ENCODE measurements at places on chromosomes 4 and X.

- no peak for DNase-seq
Observed at GRCh38 chr4:161555689-161556660, 607.8 kb downstream of the FSTL5 start.

GRCh38 chrX:96721354-96721753, 36.7 kb downstream of the DIAPH2 start:
- no peak for DNase-seq

DNA sequence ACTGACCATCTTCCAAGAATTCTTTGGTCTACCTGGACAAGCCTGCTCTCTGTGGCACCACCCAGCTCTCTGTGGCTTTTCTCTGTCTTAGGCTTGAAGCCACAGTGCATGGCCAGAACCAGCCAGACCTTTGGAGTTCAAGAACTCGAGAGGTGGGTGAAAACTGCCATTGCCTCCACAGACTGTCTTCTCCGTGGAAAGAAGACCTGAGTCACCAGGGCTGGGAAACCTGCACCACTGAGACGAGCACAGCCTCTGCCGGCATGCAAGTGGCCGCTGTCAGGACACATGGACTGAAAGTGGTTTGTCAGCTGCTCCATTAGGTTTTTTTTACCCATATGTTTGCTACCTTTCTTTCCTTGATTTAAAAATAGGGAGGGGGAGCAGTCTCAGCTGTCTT, 74.5 kb downstream of the MGST2 start:
- DNase-seq = no peak

DNA sequence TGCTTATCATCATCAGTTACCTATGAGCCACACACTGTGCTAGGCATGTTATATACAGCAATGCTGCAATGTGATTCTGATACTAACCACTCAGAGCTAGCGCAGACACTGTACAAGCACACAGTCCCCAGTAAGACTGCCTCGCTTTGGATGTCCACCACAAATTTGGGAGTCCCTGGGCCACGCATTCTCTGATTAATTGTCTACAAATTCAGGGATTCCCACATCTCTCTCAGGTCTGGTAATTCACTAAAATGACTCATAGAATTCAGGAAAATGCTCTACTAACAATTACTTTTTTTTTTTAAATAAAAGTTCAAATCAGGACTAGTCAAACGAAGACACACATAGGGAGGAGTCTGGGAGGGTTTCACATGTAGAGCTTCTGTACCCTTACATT, 652.1 kb upstream of the AADAT start:
- no peak for DNase-seq

DNA sequence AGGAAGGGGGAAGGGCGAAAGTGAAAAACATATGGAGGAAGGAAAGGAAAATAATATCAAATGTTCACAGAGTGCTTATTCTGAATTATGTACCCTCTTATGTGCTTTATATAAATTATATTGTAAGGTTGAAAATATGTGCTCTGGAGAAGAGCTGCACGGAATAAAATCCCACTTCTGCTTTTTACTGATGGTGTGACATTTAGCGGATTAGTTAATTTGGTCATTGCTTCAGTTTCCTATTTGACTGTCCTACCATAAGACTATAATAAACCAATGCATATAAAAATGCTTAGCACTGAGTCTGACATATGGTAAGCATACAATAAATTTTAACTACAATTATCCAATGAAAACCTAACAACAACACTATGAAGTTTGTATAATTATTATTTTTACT, 86.2 kb downstream of the NPFFR2 start:
- no peak for DNase-seq

- DNase-seq = peak; percentile 50
Observed at GRCh38 chr4:153204247-153204671, at the start of gene TRIM2. Gene TRIM2, plus strand, starts transcription at chr4:153204443. Its CDS starts 88 bp downstream, at chr4:153204531.

- no peak for DNase-seq
Observed at GRCh38 chr4:98203332-98204235, 57.6 kb upstream of the RAP1GDS1 start.

DNA sequence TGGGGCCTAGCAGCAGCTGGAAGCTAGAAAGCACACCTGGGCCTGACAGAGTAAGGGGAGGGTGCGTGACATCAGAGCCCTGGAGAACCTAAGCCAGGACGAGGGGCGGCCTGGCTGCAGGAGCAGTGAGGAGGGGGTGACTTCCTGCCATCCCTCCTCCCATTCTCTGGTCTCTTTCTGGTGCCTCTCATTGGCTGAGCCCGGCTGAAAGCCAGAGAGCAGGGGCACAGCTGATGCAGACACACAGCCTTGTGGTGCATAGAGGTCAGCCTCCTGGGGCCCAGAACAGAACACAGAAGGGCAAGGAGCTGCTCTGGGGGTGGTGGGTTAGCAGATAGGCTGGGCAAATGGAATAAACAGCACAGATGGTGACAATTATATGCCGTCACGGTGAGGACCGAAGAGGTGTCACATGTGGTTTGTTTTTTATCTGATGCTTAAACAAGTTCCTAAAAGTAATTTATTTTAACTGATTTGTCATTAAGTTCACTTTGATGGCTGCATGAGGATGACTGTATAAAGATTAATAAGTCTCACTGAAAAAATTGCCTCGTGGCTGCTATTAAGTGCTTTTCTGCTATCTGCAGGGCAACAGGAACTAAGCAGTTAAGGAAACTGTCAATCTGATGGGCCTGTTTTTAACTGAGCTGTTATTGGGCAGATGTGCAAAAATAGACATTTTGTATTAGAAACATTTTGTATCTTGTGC, 102.0 kb downstream of the FNIP2 start:
- DNase-seq = no peak

GRCh38 chr4:115119804-115120352, 6.5 kb upstream of the NDST4 start:
- no peak for DNase-seq

GRCh38 chr4:165464813-165465381, 86.1 kb downstream of the CPE start:
- DNase-seq = no peak

DNA sequence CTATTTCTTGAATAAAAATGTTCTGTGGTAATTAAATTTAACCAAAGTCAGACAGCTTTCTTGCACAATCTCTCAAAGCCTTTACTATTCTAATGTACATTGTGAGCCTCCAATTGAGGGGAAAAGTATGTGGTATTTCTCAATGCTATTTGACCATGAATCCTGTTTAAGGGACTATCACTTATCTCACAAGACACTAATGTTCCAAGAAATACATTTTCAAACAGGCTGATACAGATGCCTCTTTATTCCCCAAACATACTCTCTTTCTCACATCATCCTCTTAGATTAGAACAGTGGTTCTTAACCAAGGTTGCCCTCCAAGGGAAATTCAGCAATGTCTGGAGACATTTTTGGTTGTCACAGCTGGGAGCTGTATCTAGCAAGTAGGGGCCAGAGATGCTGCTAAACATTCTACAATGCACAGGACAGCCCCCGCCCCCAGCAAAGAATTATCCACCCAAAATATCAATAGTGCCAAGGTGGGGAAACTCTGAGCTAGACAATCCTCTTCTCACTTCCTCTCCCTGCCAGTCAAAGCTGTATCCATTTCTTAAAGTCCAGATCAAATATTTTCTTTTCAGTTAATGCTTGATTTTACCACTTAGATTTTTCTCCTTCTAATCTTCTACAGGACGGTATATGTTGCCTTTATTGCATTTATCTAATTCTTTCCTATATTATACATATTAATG, 129.2 kb upstream of the TRIM2 start:
- no peak for DNase-seq

GRCh38 chr4:14078326-14078725, 450.8 kb upstream of the BOD1L1 start:
- DNase-seq = no peak

DNA sequence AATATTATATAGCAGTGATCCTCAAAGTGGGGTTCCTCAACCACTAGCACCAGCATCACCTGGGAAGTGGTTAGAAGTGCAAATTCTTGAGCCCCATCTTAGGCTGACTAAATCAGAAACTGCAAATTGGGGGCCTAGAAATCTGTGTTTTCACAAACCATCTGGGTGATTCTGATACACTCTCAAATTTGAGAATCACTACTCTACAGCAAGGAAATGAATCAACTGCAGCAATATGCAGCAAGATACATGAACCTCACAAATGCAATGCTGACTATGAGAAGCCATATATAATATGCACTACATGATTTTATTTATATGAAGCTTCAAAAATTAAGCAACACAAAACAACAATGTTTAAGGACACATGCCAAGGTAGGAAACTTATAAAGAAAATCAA, 36.2 kb upstream of the IRS4 start:
- no peak for DNase-seq

DNA sequence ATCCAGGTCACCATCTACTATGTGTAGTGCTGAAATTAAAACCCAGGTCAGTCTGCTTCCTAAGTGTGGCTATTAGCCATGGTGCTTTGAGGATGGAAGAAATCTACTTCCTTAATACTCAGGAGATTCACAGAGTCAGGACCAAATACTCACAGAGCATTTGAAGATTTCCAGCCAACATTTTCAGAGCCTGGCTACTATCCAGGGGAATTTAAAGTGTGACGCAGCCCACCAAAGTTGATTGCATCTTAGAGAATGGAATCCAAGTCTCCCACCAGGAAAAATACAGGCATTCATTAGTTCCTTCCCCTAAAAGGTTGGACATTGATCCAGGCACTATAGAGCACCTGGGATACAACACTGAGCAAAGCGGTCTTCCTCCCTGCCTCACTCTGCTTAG, 83.8 kb downstream of the HS3ST1 start:
- no peak for DNase-seq

GRCh38 chr4:1910643-1911042, 39.5 kb downstream of the NSD2 start:
- peak; percentile 48 for DNase-seq

GRCh38 chr4:187612301-187612700, 383.3 kb upstream of the ZFP42 start:
- DNase-seq = no peak

- no peak for DNase-seq
Observed at GRCh38 chr4:9812501-9813340, 31.3 kb downstream of the DRD5 start.
